ENCODE measurements at places on chromosomes 3 and 15.

- DNase-seq = no peak
Measured at GRCh38 chr3:15315003-15315402, 17.4 kb downstream of the SH3BP5 start.

- DNase-seq = peak; percentile 54
Measured at GRCh38 chr3:158991146-158991705, 189.4 kb downstream of the MFSD1 start.

DNA sequence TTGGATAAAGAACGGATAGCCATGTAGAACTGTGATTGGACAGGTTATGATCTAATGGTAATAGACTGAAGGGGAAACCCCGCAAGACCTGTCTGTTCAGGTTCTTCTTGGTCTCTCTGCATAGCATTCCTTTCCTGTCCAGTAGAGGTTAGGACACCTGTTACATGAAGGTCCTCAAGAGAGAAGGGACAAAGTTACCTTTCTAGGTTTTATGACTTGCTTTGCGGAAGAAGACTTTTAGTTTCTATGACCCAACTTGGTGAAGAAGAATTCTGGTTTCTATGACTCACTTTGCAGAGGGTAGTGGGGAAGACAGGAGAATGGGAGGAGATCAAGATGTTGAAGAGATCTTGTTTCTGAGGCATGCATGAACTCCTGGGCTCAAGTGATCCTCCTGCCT is 97.9 kb upstream of the C3orf80 start:
- DNase-seq = no peak

- peak; percentile 88 for DNase-seq
Measured at GRCh38 chr3:184338511-184338945, 1.1 kb downstream of the FAM131A start.

DNA sequence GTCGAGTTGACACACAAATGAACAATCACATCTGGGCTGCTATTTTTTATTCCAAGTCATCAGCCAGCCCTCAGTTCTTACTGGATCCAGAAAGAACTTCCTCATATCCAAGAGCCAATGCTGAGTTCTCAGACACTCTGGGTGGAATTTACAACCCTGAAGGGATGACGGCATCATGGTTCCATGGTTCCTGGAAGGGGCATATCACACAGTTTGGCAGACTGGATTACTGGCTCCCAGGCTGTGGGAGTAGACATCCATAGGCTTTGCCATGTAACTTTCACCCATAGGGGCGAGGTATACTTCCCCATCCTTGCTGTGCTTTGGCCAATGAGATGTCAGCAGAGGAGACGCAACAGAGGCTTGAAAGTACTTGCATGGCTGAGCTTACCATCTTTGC is 26.9 kb upstream of the KBTBD12 start:
- no peak for DNase-seq

DNA sequence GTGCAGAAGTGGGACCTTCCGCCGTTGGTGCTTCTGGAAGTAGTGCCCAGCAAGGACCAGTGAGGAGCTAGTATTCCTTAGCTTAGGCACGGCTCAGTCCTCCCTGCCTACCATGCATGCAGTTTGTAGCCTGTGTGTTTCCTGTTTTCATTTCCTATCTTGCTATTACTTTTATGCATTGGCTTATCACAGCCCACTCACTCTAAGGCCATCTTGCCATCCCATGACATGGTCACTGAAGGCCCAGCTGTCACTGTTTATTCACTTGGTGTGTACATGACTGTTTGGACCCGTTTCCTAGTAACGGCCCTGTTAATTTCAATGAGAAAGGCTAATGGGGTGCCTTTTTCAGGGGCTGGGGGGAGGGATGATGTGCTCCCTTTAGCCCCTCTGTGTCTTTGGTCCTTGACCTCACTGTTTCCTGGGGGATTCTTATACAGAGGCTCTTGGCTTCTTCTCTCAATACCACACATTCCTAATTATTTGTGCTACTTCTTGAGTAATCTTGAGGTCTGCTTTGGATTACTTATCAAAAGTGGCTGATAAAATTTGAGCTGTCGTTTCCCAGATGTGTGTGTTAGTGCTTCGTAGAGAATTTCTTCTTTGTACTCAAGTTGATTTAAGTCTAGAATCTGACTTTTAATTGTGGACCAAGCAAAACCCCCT is 24.5 kb upstream of the TRAK1 start:
- peak; percentile 48 for DNase-seq

DNA sequence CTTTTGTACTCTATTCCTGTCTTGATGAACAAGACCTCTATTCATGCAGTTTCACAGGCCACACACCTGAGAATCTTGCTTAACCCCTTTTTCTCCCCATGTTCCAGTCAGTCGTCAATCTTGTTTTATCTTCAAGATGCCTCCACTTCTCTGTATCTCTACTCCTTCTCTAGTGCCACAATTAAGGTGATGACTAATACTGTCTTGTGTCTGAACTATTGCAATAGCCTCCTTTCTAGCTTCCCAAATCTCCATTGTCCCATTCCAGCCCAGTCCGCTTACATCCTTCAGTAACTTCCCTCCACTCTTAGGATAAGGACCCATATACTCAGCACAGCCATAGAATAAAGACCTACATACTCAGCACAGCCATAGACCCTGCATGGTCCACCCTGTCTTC is 24.7 kb downstream of the CHST14 start:
- DNase-seq = no peak

DNA sequence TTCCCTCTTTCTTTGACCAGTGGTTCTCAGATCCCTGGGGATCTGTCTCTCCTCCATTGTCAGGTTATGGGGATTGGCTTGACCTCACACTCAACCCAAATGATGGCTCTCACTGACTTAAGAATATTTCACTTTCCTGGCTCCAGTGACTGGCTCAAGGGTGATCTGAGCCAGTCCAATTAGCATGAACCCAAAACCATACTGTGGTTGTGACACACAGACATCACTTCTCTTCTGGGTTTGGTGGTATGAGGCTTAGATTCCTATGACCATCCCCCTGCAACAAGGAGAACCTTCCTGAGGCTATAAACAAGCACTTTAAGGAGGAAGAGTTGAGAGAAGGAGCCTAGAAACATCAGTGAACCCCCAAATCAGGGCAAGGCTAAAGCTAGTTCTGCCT is 85.8 kb downstream of the KCNAB1 start:
- DNase-seq = no peak

GRCh38 chr3:102712896-102713295 is 278.1 kb downstream of the ZPLD1 start:
- no peak for DNase-seq

DNA sequence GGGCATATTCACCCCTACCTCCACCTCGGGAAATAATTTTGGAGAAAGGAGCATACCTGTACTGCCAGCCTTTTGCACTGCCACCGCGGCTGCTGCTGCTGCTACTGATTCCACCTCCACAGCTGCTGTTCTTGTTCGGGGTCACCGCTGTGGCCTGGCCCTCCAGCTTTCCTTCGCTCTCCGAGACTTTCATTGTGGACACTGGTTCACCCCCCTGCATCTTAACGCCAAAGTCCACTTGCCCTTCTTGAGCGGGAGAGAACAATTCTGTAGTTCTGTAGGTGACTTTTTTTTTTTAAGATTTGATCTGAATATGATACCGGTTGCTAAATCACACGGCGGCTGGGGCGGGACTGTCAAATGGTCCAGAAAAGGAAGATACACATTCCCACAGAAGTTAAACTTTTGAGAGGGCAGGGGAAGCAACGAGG is 701 bp downstream of the OSBPL11 start:
- no peak for DNase-seq

DNA sequence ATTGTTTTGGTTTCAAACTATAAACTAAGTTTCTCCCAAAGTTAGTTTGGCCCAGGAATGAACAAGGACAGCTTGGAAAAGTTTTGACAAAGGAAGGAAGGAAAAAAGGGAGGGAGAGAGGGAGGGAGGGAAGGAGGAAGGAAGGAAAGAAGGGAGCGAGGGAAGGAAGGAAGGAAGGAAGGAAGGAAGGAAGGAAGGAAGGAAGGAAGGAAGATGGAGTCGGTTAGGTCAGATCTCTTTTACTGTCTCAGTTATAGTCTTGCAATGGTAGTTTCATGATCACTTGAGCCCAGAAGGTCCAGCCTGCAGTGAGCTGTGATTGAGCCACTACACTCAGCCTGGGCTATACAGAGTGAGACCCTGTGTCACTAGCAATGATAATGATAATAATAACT is 12.3 kb upstream of the UBXN7 start:
- no peak for DNase-seq

- DNase-seq = no peak
Measured at GRCh38 chr3:193297421-193297820, 56.4 kb downstream of the PLAAT1 start.

- no peak for DNase-seq
Measured at GRCh38 chr15:81276967-81277366, 47.0 kb downstream of the STARD5 start.

- no peak for DNase-seq
Measured at GRCh38 chr3:191963182-191963581, 502.2 kb downstream of the PYDC2 start.

GRCh38 chr15:39998511-39999077 is 40.4 kb downstream of the SRP14 start:
- no peak for DNase-seq

DNA sequence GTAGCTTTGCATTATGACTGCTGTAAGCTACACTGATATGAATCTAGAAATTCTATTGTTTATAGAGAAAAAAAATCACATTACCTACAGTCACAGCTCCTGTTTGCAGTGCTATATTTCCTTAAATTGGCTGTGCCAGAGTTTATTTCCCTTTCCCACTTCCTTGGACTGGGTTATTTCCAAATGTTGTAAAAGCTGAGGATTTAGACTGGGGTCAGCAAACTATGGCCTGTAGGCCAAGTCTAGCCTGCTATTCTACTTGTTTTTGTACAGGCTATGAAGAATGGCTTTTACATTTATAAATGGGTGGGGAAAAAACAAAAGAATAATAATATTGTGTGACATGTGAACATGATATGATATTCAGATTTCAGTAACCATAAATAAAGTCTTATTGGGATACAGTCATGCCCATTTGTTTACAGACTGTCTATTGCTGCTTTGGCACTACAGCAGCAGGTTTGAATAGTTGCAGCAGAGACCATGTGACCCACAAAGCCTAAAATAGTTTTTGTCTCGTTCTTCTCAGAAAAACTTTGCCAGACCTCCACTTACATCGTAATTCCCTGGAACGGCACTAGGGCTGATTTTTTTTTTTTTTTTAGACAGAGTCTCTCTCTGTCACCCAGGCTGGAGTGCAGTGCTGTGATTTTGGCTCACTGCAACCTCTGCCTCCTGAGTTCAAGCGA is 7.8 kb downstream of the GLDN start:
- DNase-seq = no peak

DNA sequence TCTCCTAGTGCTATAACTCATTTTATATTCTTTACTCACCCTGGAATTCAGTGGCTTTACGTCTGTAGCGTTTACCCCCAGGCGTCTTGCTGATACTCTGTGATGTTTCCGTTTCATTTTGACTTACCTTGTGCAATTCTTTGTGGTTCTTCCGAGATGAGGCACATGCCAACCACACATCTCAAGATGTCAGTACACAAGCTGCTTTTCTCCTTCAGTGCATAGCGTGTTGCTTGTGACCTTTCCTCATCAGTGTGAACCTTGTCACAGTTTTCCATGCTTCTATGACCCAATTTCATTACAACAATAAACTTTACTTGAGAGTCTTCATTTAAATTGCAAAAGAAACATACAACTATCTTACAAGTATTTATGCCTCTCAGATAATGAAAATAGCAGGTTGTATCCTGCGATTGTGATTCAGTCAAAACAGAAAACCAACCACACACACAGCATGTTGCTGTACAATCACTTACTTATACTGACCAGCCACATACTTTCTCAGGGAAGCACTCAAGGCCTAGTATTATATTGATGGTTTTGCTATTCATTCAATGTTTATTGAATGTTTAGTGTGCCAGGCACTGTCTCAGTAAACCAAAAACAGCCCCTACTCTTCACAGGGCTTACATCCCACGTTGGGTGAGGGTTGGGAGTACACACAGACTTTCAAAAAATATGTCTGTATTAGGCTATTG is 4.6 kb upstream of the TBL1XR1 start:
- no peak for DNase-seq

GRCh38 chr15:94235646-94236045 is 4.3 kb downstream of the MCTP2 start:
- no peak for DNase-seq
